Kidney (tissue), 22 donors: ENCODE measurements at places on chromosomes 6 and 20. TPM values are rescaled to one million over a fixed set of nuclear protein-coding genes. Genes with fewer than 3 reads are reported as not detected.
A peak's percentile ranks its signal among the peaks of the same experiment; 100 is the strongest.

- H3K27me3 ChIP-seq = no peaks in the 10 kb centered on the region
- DNase-seq = no peak
- H3K4me1 ChIP-seq = no peaks in the 10 kb centered on the region
- no peak overlapping the region for H3K27ac ChIP-seq
- no peak overlapping the region for H3K4me3 ChIP-seq
- H3K36me3 ChIP-seq = no peaks in the 10 kb centered on the region
Observed at GRCh38 chr6:68235326-68235784, 399.7 kb upstream of the ADGRB3 start.

DNA sequence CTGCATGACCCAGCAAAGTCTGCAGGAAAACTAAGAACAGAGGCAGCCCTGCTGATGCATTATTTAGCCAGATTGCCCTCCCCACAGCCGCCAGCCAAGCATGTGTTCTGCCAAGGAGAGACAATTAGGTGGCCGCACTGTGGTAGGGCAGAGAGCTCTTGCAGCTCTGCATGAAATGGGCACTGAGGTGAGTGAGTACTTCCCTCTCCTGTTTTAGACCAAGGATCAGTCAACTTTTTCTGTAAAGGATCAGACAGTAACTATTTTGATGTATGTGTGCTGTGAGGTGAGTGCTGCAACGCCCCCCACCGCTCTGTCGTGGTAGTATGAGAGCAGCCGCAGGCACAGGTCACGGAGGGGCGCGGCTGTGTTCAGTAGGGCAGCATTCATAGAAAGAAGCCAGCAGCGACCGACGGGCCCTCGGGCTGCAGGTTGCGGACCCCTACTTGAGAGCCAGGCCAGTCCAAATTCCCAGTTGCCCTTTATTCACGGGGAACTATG lies 23.8 kb upstream of the FAM50B start:
- DNase-seq = no peak
- H3K36me3 ChIP-seq = no peaks in the 10 kb centered on the region
- no peaks in the 10 kb centered on the region for H3K4me1 ChIP-seq
- H3K4me3 ChIP-seq = peak overlapping the region; percentile 12
- no peaks in the 10 kb centered on the region for H3K27me3 ChIP-seq
- H3K27ac ChIP-seq = peak overlapping the region; percentile 90

DNA sequence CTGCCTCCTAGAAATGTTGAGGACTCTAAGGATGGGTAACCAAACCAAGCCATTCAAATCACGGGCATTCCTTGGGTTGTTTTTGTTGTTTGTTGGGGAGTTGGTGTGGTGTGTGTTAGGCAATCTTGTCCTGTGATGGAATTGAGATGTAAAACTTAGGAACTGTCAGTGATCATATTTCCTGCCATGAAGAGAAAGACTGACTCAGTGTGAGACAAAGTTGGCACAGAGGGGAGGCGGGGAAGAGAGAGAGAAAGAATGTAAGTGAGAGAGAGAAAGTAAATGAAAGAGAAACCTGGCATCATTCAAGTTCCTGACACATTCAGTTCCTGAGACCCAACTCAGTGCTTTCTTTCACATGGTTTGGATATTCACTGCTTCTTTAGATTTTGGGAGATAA lies 21.6 kb upstream of the FBXO30 start:
- no peaks in the 10 kb centered on the region for H3K4me1 ChIP-seq
- no peak overlapping the region for H3K4me3 ChIP-seq
- no peak overlapping the region for H3K27ac ChIP-seq
- no peaks in the 10 kb centered on the region for H3K36me3 ChIP-seq

- H3K27ac ChIP-seq = no peak overlapping the region
- no peaks in the 10 kb centered on the region for H3K4me1 ChIP-seq
- no peak for DNase-seq
- no peak overlapping the region for H3K4me3 ChIP-seq
- H3K27me3 ChIP-seq = no peaks in the 10 kb centered on the region
Observed at GRCh38 chr6:86682297-86682696, 255.0 kb upstream of the HTR1E start.

DNA sequence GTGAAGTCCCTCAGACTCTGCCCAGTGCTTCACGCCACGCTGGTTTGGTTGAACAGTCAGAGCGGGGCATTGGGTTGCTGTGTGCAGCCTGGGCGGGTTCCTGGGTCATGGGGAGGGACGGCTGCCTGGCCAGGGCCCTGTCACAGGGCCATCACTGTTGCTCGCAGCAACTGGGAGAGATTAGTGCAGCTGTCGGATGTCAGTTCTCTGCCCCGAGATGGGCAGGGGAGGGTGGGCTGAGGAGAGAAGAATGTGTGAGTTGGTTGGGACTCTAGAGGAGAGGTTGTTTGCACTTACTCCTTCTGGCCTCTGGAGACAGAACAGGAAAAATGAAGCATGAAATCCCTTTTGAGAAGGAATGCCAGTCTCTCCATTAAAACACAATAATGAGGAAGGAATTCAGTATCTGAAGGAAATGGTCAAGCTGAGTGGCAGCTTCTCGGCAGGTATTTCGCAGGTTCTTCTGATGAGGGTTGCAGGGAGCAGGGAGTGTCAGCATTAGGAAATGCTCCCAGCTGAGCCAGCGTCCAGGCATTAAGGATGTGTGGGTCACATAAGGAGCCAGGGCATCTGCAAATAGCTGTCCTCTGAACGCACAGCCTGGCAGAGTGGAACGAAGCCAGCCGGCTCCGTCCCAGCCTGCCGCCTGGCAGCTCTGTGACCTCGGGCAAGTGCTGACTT lies 95.9 kb downstream of the SSR1 start:
- H3K4me3 ChIP-seq = no peak overlapping the region
- peaks cover 3% of the 10 kb centered on the region for H3K4me1 ChIP-seq
- peaks cover 2% of the 10 kb centered on the region for H3K36me3 ChIP-seq
- peak overlapping the region; percentile 69 for H3K27ac ChIP-seq
- DNase-seq = peak; percentile 84
- H3K27me3 ChIP-seq = no peaks in the 10 kb centered on the region

The TPX2 gene
- 0.47 TPM for polyA plus RNA-seq

The PRPH2 gene
- 0.75 TPM for polyA plus RNA-seq

The JAG1 gene
- 18.0 TPM for polyA plus RNA-seq
